Activated CD4-positive, alpha-beta T cell treated with anti-CD3 and anti-CD28 coated beads for 24 hours (primary cell): ENCODE measurements at places on chromosomes 16 and 17.

- no peak for DNase-seq
Measured at GRCh38 chr16:86510465-86511261, at the start of gene FOXF1. Gene FOXF1, plus strand, starts transcription at chr16:86510527. Its CDS starts 43 bp downstream, at chr16:86510570.

GRCh38 chr16:79563921-79564320, 36.6 kb downstream of the MAF start:
- DNase-seq, result no peak

DNA sequence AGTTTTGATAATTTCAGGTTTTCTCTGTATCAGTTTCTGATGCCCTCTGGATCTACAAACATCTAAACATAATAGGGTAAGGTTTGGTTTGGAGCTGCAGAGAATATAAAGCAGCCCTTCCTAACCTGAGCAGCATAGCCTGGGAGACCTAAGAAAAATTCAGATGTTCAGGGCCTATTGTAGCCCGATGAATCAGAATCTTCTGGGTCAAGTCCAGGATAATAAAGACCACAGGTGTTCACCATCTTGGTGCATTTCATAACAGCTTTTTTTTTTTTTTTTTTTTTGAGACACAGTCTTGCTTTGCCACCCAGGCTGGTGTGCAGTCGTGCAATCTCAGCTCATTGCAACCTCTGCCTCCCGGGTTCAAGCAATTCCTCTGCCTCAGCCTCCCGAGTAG, 19.7 kb upstream of the ARHGAP17 start:
- DNase-seq, result no peak

GRCh38 chr16:66517586-66518263, 32.2 kb downstream of the TK2 start:
- no peak for DNase-seq

DNA sequence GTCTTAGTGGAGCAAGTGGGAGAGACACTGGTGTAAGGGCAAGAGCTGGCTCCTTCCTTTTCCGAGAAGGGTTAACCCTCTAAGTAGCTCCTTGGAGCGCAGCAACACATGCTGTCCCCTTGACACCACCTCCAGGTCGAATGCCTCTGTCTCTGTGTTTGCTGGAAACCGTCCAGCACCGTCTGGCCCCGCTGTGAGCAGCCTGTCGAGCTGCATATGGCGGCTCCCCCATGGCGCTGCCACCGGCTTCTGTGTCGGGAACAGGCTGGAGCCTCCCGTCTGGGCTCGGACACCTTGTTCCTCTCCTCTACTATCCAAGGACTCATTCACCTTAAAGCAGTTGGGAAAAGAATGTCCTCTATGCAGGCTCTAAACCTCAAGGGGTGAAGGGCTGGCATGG, 28.9 kb upstream of the WSCD1 start:
- DNase-seq, result no peak

DNA sequence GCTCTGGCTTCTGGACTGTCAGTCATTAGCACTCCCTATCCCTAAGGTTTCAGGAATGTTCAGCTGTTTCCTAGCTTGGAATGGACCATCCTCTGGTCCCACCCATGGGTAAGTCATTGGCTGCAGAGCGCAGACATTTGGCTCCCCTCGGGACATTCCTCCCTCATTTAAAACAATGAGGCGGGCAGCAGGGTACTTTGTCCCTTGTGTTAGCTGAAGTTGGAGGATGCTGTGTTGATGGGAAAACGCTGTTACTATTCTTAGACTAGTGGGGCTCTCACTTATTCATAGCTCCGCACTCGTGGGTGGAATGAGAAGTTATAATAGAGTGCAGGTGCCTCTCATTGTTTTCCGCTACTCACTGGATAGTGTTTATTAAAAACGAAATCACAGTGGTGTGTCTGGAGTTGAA, 673.8 kb downstream of the WWOX start:
- DNase-seq, result no peak

GRCh38 chr17:38663964-38664644, 10.7 kb downstream of the EPOP start:
- no peak for DNase-seq
